ENCODE measurements at places on chromosomes 3 and 15. TPM values are rescaled to one million over a fixed set of nuclear protein-coding genes. Genes with fewer than 3 reads are reported as not detected.

TM4SF1 gene
- 612 TPM for total RNA-seq

HACD2 gene
- 17.0 TPM for total RNA-seq

RHOV gene
- total RNA-seq = 0.05 TPM

ZIC1 gene
- total RNA-seq = not detected

PTX3 gene
- total RNA-seq = 258 TPM

MUC20 gene
- total RNA-seq = not detected

OR5H6 gene
- not detected for total RNA-seq

GPR149 gene
- not detected for total RNA-seq

IGF2BP2 gene
- 42.8 TPM for total RNA-seq

ZNF660 gene
- total RNA-seq = 0.49 TPM

CXCR6 gene
- total RNA-seq = not detected

HRG gene
- total RNA-seq = not detected

A4GNT gene
- not detected for total RNA-seq

GOLGA6L10 gene
- 0.05 TPM for total RNA-seq

LRTM1 gene
- total RNA-seq = not detected

Data from mammary microvascular endothelial cell (primary cell).